ENCODE measurements at places on chromosomes 16 and 17.

DNA sequence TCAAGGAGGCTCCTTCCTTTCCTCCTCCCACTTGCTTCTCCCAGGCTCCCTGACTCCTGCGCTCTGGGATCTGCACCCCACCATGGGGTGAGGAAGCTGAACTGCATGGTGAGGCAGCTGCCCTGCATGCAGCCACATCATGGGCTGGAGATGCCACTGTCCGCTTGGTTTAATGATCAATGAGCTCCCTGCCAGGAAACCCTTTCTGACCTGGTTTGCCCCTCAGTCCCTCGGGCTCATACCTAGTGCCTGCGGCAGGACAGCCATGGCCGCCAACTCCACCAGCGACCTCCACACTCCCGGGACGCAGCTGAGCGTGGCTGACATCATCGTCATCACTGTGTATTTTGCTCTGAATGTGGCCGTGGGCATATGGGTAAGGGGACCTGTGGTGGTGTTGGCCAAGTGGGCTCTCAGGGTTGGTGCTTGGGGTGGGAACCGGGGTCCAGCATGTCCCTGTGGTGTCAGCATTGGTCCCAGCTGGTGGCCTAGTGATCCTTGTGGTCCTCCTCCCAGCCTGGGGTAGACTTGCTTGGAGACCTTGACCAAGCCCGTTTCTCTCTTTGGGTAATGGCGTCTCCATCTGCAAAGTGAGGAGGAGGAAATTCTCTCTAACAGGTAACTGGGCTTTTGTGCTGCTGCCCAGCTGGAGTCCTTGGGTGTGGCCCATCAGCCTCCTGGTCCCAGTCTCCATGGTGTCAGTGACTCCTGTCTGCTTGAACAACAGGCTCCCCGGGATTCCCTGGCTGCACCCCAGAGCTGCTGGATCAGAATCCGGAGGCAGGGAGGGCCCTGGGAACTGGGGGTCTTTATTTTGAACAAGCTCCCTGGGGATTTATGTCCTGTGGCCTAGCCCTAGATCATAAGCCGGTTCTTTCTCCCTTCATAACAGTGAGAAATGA is at the start of gene SLC5A10:
Gene SLC5A10 (plus strand): TSS at position 225 of the 902 bp plus-strand sequence. CDS start 41 bp downstream, at position 266.
- no peak for DNase-seq

DNA sequence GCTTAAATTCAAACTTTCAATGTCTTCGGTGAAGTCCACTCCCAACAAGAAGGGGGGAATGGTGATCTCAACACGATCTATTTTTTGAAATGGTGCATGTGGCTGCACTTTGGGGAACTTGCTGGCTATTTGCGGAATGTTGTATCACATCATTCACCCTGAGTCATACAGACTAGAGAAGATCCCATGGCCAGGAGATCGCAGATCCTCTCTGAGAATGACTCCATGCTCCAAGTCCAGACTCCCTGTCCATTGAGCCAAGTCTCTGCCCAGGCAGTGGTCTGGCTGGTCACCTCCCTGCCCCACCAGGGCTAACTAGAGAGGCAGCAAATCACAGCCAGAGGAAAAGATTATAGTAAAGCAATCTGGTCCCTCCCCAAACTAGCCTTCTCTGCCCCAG is 120.6 kb downstream of the XYLT1 start:
- DNase-seq = no peak

DNA sequence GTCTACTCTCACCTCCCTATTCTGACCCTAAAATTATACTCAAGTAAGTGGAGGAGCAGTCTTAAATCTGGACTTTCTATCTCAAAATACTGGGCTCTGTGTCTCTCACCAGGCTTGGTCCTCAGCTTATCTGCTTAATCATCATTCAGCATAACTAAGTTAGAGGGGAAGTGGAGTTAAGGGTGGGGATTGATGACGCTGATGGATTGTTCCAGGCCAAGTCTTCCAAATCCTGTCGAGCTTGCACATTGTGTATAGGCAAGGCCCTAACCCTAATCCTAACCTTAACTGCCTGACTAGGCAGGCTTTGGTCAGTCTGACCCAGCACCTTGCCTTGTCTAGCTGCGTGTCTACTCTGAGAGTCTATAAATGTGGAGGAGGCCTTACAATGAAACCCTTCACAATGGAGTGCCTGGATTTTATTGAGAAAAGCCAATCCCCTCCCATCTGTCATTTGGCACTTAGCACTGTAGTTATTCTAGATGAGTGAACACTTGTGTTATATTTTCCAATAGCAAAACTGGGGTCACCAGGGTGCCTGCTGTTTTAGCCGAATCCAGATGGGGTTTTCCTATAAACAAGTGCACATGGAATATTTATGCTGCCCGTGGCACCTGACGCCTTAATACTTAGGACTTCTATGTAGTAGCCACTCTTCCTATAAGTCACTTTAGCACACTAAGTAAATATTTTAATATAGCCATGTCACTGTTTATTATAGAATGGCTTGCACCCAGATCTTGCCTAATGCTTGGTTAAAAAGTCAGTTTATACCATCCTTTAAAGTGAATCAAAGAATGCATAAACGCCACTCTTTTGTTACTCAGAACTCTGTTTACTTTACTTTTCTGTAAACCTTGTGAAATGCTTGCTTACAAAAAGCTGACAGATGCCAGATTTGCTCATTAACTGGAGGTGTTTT is 193.2 kb upstream of the MYOCD start:
- DNase-seq = no peak

DNA sequence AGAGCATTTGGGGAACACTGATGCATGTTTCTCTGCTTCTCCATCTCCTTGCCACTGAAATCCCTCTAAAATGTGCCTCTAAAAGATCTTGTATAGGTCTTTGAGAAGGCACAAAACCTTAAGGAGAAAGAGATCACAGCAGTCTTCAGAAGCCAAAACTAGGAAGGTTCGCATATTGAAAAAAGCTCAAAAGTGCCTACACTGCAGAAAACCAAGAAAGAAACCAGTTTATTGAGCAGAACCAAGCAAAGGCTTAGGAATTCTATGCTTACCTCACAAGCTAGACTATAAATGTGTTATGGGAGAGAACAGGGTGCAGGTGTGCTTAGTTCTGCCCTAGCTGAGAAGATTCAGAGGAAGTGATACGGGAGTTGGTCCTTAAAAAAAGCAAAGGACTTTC is 16.6 kb downstream of the DGKE start:
- DNase-seq = no peak

- DNase-seq = no peak
Measured at GRCh38 chr16:82993926-82994325, 367.2 kb downstream of the CDH13 start.

- no peak for DNase-seq
Measured at GRCh38 chr17:19002805-19003542, 1.6 kb downstream of the FAM83G start.

DNA sequence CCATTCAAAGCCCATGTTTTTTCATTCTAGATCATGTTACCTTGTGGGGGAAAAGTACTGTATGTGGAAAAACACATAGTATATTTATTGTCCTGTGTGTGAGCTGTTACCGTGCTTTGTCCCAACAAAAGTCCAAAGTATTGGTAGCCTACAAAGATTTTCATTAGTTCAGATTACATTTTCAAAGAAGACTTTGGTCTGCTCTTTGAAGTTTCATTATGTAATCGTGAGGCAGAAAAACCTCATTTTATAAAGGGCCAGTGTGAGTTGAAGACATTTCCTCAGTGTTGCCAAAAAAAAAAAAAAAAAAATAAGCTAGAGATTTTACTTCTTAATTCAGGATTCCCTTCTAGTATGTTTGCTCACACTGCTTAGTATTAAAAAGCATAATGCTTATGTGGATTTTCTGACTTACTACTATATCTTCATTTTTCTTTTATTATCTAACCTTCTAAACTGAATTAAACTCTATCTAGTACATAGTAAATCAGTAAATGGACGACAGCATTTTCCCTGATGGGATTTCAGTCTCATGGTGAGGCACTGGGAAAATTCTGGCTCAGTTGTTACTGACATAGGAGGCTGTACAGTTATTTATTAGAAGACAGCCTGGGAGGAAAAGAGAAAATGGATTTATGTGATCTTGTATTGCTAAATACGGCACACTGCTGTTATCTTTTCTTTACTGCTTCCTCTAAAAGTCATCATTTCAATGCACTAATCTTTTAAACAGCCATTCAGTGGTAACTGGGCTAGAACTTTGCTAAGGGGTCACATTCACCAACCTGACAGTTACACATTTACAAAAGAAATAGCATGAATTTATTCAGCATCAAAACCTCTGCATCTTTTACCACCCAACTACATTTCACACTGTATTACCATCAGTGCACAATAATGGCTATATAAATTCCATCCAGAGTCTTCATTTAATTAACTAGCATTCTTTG is 100.6 kb downstream of the STXBP4 start:
- DNase-seq = no peak

GRCh38 chr17:76550712-76551615 is 11.1 kb downstream of the PRCD start:
- no peak for DNase-seq

DNA sequence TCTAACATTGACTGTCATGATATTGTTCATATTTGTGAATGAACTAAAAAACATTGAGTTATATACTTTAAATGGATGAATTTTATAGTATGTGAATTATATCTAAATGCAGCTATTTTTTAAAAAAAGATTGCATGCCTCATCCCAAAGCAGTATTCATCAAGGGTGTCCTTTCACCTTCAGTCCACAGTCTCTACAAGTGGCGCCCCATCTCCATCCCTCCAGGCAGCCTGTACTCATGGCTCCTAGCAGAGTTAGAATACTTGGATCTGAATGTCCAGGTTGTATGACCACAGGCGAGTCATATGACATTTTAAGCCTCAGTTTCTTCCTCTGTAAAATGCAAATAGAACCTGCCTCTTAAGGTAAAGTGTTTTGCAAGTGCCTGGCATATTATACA is 69.8 kb downstream of the TMEM100 start:
- DNase-seq = no peak

DNA sequence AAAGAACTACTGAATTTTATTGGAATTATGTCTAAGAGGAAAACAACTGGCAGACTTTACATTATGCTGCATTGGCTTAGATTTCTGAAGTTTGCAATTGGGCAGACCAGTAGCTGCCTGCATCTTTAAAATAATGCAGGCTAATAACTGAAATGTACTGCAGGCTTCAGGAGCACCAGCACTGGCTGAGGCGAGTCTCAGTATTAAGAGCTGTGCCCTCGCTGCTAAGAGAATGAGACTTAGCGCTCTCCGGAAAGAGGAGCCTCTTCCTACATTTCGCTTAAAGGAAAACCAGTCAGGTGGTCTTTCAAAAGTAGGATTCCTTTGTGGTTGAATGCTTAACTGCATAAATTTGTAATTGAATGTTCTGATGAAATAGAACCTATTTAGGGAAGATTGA is 885 bp downstream of the CNTNAP4 start:
- no peak for DNase-seq
